ENCODE measurements at places on chromosomes 11 and 22. TPM values are rescaled to one million over a fixed set of nuclear protein-coding genes. Genes with fewer than 3 reads are reported as not detected.

The TSPAN32 gene
- total RNA-seq, result not detected

The CCDC87 gene
- 0.29 TPM for total RNA-seq

The MAPK8IP1 gene
- total RNA-seq, result 9.7 TPM

The OR52B2 gene
- not detected for total RNA-seq

The OR51B4 gene
- total RNA-seq, result not detected

The OR52N2 gene
- total RNA-seq, result not detected

The AGBL2 gene
- 4.4 TPM for total RNA-seq

The FOLR3 gene
- total RNA-seq, result not detected

The OR5B21 gene
- total RNA-seq, result not detected

Data from placental pericyte (primary cell).